ENCODE measurements at places on chromosomes 2 and 18.

DNA sequence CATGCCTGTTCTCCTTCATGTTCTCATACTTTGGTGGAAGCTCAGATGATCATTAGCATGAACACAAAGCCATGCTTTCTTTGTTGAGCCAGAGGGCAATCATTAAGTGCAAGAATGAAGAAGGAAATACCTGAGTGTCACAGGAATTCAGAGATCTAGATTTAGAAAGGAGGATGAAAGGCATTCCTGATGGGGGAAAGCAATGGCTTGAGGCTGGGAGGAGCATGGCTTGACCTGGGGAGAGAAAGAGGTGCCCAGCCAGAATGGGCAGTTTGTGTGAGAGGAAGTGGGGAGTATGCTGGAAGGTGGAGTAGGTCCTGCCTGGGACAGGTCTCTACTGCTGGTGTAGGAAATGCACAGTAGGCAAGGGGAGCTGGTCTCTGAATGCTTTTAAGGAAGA is 35.1 kb downstream of the SLC4A3 start:
- no peak for DNase-seq

GRCh38 chr18:79644006-79644665 is 35.5 kb upstream of the CTDP1 start:
- DNase-seq: no peak

GRCh38 chr2:11656671-11657101 is 13.3 kb downstream of the NTSR2 start:
- no peak for DNase-seq

DNA sequence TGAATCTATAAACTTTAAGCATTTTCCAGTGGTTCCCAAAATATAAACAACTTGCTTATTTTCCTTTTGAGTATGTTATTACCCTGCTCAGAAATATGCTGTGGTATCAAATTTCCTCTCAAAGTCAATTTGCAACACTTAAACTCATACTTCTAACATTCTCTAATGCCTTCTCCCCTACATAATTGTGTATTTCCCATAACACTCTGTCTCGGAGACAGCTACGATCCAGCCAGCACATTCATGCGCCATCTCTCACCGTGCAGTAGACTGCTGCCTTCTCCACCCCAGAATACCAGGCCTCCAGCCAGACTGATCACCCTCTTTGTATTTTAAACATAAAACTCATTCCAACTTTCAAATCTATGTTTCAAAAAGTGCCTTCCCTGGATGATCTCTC is 41.8 kb downstream of the TIMM21 start:
- no peak for DNase-seq

DNA sequence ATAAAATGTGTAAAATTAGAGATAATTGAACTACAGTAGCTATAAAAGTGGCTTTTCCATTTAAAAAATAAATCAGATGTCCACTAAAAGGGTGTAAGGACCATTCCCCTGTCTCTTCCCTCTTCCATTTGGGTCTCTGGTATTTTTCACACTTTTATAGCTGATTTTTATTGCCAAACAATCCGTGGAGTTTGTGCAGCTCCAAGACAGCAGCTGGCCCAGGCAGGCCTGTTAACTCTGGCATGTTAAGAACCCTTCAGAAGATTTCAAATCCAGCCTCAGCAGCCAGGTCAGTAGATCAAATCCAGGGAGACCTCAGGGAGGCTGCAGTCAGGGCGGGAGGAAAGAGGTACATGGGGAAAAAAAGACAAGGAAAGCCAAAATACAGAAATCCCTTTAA is 827.1 kb upstream of the FANCL start:
- DNase-seq: no peak

GRCh38 chr2:172894689-172895387 is 159.2 kb downstream of the RAPGEF4 start:
- no peak for DNase-seq

- peak; percentile 8 for DNase-seq
Measured at GRCh38 chr2:102442967-102443828, 20.2 kb downstream of the IL18RAP start.

- DNase-seq: no peak
Measured at GRCh38 chr2:54388076-54388475, 68.1 kb upstream of the SPTBN1 start.

DNA sequence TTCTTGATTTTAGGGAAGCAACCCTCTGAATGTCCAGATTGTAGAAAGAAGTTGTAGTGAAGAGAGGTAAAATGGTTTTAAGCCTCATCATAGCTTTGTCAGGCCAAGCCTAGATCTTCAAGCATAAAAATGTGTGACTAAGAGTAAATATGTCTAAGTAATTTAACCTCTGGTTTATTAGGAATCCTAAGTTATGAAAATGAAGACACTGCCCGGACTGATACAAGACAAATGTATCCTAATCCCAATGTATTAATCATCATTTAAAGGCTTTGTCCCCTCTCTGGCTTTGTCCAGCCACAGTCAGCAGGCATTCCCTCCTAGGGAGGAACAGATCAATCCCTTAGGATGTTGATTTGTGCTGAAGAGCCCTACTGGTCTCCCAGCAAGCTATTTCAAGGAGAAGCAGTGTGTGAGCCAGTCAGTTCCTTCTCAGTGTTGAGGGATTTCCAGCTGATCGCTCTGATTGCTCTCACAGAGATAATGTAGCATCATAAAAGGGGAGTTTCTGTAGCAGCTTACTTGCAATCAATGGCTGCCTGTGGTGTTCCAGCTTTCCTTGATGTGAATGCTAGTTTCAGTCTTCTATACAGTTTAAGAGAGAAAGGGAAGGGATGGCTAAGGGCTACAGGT is 796.1 kb downstream of the EPHA4 start:
- no peak for DNase-seq

- no peak for DNase-seq
Measured at GRCh38 chr2:160652236-160652635, 158.6 kb upstream of the RBMS1 start.

GRCh38 chr2:25201265-25201664 is 32.9 kb upstream of the POMC start:
- no peak for DNase-seq

- DNase-seq: no peak
Measured at GRCh38 chr2:97966545-97967215, 29.1 kb downstream of the TMEM131 start.
